ENCODE measurements at places on chromosomes 6 and 20. TPM values are rescaled to one million over a fixed set of nuclear protein-coding genes. Genes with fewer than 3 reads are reported as not detected.
A peak's percentile ranks its signal among the peaks of the same experiment; 100 is the strongest.

The POU5F1 gene
- not detected for total RNA-seq

The NR2E1 gene
- total RNA-seq: not detected

The PTCRA gene
- total RNA-seq: not detected

The MYO6 gene
- total RNA-seq: 38.1 TPM

The TINAG gene
- not detected for total RNA-seq

The TRIM15 gene
- not detected for total RNA-seq

The CDSN gene
- total RNA-seq: not detected

The KCNK17 gene
- 2.7 TPM for total RNA-seq

The ADIG gene
- not detected for total RNA-seq

The APOBEC2 gene
- not detected for total RNA-seq

The CYP21A2 gene
- total RNA-seq: 1.7 TPM

- peaks cover 9% of the 10 kb centered on the region for H3K4me1 ChIP-seq
- H3K27ac ChIP-seq: no peak overlapping the region
- H3K36me3 ChIP-seq: no peaks in the 10 kb centered on the region
- no peaks in the 10 kb centered on the region for H3K27me3 ChIP-seq
- no peak overlapping the region for H3K4me3 ChIP-seq
- DNase-seq: no peak
Observed at GRCh38 chr20:20821484-20822260, 109.2 kb upstream of the RALGAPA2 start.

- no peak overlapping the region for H3K27ac ChIP-seq
- H3K27me3 ChIP-seq: no peaks in the 10 kb centered on the region
- peaks cover 11% of the 10 kb centered on the region for H3K4me1 ChIP-seq
- no peaks in the 10 kb centered on the region for H3K36me3 ChIP-seq
Observed at GRCh38 chr20:24406750-24407149, 62.7 kb upstream of the SYNDIG1 start.

GRCh38 chr6:106976270-106976669 lies 1.7 kb upstream of the CD24 start:
- peak; percentile 61 for DNase-seq

DNA sequence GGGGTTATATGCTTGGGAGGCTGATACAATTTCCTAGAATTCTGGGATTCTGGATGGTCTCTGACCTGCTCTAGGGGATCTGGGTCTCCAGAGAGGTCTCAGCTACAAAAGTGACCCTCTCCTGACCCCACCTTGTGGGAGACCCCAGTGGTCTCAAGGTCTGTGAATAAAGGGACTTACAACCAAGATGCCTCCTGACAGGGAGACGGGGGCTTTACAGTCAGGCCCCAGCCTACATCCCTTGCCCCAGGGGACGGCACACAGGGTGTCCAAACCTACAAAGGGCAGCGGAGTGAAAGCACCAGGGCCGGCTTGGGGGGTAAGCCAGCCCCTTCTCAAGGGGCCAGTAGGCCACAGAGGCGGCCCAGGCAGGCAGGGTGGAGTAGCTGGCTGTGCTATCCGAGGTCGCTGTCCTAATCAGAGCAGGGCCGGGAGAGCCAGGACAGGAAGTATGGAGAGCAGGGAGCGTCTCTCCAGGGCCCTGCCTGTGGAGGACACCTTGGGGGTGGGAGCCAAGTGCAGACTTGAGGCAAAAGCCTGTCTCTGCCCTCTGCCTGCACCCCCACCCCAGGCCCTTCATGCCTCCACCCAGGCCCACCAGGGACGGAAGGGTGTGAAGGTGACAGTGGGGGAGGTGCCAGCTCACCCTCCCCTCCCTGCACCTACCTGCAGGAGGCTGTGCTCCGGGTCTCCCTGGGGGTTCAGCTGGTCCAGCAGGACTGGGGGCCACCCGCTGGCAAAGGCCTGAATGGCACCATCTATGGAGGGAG lies 3.5 kb downstream of the GFRA4 start:
- no peak overlapping the region for H3K4me3 ChIP-seq
- no peak overlapping the region for H3K27ac ChIP-seq
- H3K27me3 ChIP-seq: no peaks in the 10 kb centered on the region
- H3K4me1 ChIP-seq: peaks cover 21% of the 10 kb centered on the region

GRCh38 chr6:44219053-44219814 lies 2.5 kb downstream of the MYMX start:
- no peaks in the 10 kb centered on the region for H3K36me3 ChIP-seq
- H3K4me3 ChIP-seq: peak overlapping the region; percentile 34
- peaks cover 58% of the 10 kb centered on the region for H3K4me1 ChIP-seq
- no peaks in the 10 kb centered on the region for H3K27me3 ChIP-seq

- H3K4me1 ChIP-seq: peaks cover 5% of the 10 kb centered on the region
- H3K4me3 ChIP-seq: no peak overlapping the region
- H3K27me3 ChIP-seq: no peaks in the 10 kb centered on the region
- DNase-seq: no peak
Observed at GRCh38 chr20:23622839-23623343, 14.9 kb downstream of the CST3 start.

DNA sequence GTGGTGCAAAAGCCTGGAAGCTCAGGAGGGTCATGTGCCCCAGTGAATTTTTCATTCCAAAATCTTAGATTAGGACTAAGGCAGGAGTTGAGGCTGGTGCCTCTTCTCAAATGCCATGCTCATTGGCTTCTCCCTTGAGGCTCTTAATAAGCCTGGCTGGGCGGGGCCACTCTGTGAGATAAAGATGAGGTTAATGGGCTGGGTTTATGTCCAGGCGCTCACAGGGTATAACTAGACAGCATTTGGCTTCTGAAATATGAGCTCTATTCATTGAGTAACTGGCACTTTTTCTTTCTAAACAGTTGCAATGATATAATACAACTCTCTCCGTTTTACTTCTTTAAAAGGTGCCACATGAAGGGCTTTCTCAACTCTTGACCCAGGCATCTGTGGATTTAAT lies 156.3 kb downstream of the SCML4 start:
- peaks cover 21% of the 10 kb centered on the region for H3K4me1 ChIP-seq
- H3K27me3 ChIP-seq: no peaks in the 10 kb centered on the region
- DNase-seq: no peak
- H3K4me3 ChIP-seq: no peak overlapping the region

DNA sequence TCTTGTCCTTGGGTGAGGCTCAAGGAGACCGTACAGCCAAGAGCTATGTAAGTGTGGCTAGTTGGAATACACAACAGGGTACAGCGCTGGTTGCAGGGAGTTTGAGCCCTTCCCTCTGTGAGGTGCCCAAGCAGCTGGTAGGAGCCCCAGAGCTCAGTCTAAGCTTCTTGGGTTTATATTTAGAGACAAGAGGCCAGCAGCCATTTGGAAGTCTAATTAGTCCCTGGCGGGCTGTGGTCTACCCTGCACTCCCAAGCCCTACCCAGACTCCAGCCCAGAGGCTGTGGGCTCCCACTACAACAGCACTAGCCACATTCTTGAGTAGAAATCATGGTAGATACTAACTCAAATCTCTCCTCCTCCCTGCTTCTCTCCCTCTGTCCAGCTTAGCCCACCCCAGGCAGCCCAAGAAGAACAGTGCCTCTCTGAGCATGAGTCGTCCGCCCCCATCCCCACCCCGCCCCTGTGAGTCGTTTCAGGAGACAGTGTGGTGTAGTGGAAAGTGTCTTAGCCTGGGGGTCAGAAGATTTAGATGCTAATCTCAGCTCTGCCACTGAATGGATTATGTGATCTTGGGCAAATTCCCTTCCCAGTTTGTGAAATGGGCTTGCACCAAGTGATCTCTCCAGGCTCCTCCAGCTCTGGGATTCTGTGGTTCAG lies 37.8 kb downstream of the EIF2S2 start:
- no peak overlapping the region for H3K4me3 ChIP-seq
- DNase-seq: no peak
- H3K27me3 ChIP-seq: no peaks in the 10 kb centered on the region
- peaks cover 10% of the 10 kb centered on the region for H3K4me1 ChIP-seq
- peaks cover 11% of the 10 kb centered on the region for H3K36me3 ChIP-seq
- no peak overlapping the region for H3K27ac ChIP-seq

GRCh38 chr6:39521958-39522357 lies 199.5 kb upstream of the KCNK16 start:
- H3K4me3 ChIP-seq: no peak overlapping the region
- no peaks in the 10 kb centered on the region for H3K27me3 ChIP-seq
- H3K4me1 ChIP-seq: no peaks in the 10 kb centered on the region
- no peaks in the 10 kb centered on the region for H3K36me3 ChIP-seq
- DNase-seq: no peak
- H3K27ac ChIP-seq: no peak overlapping the region

GRCh38 chr6:150841697-150842096 lies 23.8 kb upstream of the MTHFD1L start:
- DNase-seq: no peak
- no peaks in the 10 kb centered on the region for H3K27me3 ChIP-seq
- H3K4me3 ChIP-seq: no peak overlapping the region
- H3K36me3 ChIP-seq: no peaks in the 10 kb centered on the region

- no peak overlapping the region for H3K27ac ChIP-seq
- no peak overlapping the region for H3K4me3 ChIP-seq
- no peaks in the 10 kb centered on the region for H3K4me1 ChIP-seq
- no peaks in the 10 kb centered on the region for H3K27me3 ChIP-seq
- DNase-seq: peak; percentile 45
Observed at GRCh38 chr6:88725111-88725975, 238.1 kb downstream of the RNGTT start.

DNA sequence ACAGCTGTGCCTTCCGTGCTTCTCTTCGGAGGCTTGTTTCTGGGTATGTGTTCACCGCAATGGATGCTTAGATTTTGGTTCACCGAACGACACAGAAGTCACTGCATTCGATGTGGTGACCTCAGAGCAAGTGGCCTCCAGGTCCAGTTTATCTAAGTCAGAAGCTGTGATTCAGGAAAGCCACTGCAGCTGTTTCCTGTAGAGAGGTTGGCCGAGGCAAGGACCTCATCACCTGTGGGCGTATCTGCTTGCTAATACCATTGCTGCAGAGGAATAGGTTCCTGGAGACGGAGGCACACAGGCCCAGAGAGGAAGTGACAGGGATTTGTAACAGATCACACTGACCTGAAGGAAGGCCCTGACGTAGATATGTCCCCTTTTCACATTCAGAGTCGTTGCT lies 82.7 kb downstream of the FARS2 start:
- no peak overlapping the region for H3K4me3 ChIP-seq
- H3K4me1 ChIP-seq: peaks cover 4% of the 10 kb centered on the region
- no peaks in the 10 kb centered on the region for H3K36me3 ChIP-seq
- no peaks in the 10 kb centered on the region for H3K27me3 ChIP-seq
- H3K27ac ChIP-seq: no peak overlapping the region

- no peaks in the 10 kb centered on the region for H3K36me3 ChIP-seq
- no peaks in the 10 kb centered on the region for H3K27me3 ChIP-seq
- H3K4me1 ChIP-seq: no peaks in the 10 kb centered on the region
- no peak for DNase-seq
- H3K4me3 ChIP-seq: no peak overlapping the region
- H3K27ac ChIP-seq: no peak overlapping the region
Observed at GRCh38 chr20:47440857-47441773, 60.6 kb upstream of the NCOA3 start.

DNA sequence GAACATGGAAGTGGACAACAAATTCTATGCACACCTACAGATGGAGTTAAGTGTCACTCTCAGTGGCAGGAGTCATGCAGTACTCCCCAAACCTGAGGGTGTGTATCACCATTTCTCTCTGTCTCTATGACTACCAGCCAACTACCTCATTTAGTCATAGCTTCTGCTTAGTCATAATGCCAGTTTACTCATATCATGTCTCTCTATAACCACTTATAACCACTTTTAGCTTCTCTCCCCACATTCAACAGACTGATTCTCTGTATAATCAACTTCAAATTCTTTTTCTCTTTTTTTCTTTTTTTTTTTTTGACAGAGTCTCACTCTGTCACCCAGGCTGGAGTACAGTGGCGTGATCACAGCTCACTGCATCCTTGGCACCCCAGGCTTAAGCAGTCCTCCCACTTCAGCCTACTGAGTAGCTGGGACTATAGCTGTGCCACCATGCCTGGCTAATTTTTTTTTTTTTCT lies 13.8 kb upstream of the GTF3C6 start:
- H3K4me3 ChIP-seq: no peak overlapping the region
- DNase-seq: peak; percentile 49
- no peaks in the 10 kb centered on the region for H3K36me3 ChIP-seq

GRCh38 chr6:72216222-72217068 lies 330.1 kb downstream of the RIMS1 start:
- no peaks in the 10 kb centered on the region for H3K4me1 ChIP-seq
- peak; percentile 33 for DNase-seq
- no peak overlapping the region for H3K27ac ChIP-seq
- no peak overlapping the region for H3K4me3 ChIP-seq
- no peaks in the 10 kb centered on the region for H3K27me3 ChIP-seq

DNA sequence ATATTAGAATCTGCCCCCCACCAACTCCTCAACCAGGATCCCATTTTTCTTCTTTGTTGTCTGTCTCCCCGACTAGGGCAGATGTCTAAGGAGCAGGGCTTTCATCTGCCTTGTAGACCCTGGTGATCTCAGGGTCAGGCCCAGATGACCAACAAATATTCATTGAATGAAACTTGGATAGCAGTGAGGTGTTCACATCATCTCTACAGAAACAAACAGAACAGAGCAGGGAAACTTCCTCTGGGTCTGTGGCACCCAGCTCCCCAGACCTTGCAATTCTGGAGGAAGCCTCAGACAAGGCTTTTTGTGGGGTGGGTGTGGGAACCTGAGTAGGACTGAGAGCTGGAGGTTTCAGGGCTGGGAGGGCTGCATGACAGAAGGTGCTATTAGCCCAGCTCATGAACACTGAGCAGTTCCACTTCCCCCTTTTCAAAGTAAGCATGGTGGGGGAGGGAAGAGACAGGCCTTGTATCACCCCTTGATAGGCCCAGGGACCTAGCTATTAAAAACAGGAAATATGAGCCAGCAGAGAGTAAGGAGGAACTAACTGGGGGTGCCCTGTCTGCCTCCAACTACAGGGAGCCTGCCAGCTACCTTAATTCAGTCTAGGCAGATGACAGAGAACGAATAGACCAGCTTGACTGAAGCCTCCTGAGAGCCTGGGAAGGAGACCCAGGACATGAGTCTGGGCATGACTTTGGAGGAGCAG lies 37.3 kb upstream of the TOP1 start:
- H3K27me3 ChIP-seq: no peaks in the 10 kb centered on the region
- peaks cover 8% of the 10 kb centered on the region for H3K4me1 ChIP-seq
- H3K27ac ChIP-seq: no peak overlapping the region
- no peaks in the 10 kb centered on the region for H3K36me3 ChIP-seq

GRCh38 chr6:38572186-38572813 lies 67.4 kb downstream of the BTBD9 start:
- no peaks in the 10 kb centered on the region for H3K36me3 ChIP-seq
- no peaks in the 10 kb centered on the region for H3K4me1 ChIP-seq
- no peaks in the 10 kb centered on the region for H3K27me3 ChIP-seq
- no peak overlapping the region for H3K4me3 ChIP-seq
- no peak overlapping the region for H3K27ac ChIP-seq

GRCh38 chr20:23924751-23925150 lies 45.2 kb upstream of the CST5 start:
- no peak overlapping the region for H3K4me3 ChIP-seq
- no peaks in the 10 kb centered on the region for H3K27me3 ChIP-seq
- H3K36me3 ChIP-seq: no peaks in the 10 kb centered on the region
- no peak for DNase-seq
- no peak overlapping the region for H3K27ac ChIP-seq
